ENCODE measurements at places on chromosomes 4 and X.
A peak's percentile ranks its signal among the peaks of the same experiment; 100 is the strongest.

- H3K27ac ChIP-seq: no peak overlapping the region
- no peak overlapping the region for H3K4me3 ChIP-seq
Observed at GRCh38 chr4:10730590-10730989, 46.0 kb upstream of the CLNK start.

DNA sequence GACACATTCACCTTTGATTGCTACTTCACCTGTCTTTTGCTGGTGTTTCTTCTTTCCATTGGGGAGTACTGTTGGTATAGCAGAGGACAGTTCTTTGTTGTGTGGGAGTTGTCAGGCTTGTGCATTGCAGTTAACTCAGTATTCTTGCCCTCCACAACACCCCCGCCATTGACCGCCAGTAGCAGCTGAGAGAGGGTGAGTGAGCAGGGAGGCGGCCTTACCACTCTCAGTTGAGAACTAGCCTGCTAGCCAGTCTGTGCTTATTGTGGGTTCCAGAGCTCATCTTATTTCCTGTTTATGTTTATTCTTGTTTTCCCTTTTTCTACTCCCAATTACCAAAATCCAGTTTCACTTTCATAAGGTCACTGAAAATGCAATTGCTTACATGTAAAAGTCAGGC lies 52.2 kb downstream of the STIM2 start:
- H3K27ac ChIP-seq: no peak overlapping the region
- H3K36me3 ChIP-seq: no peaks in the 10 kb centered on the region
- peaks cover 14% of the 10 kb centered on the region for H3K4me1 ChIP-seq
- H3K27me3 ChIP-seq: no peaks in the 10 kb centered on the region
- no peak overlapping the region for H3K4me3 ChIP-seq

- H3K27me3 ChIP-seq: peaks cover 7% of the 10 kb centered on the region
- H3K36me3 ChIP-seq: no peaks in the 10 kb centered on the region
- H3K4me1 ChIP-seq: peaks cover 14% of the 10 kb centered on the region
- DNase-seq: no peak
- H3K27ac ChIP-seq: no peak overlapping the region
- H3K4me3 ChIP-seq: peak overlapping the region; percentile 38
Observed at GRCh38 chrX:119273420-119274192, 37.5 kb downstream of the PGRMC1 start.

- H3K27me3 ChIP-seq: no peaks in the 10 kb centered on the region
- no peak overlapping the region for H3K27ac ChIP-seq
- DNase-seq: no peak
- H3K4me3 ChIP-seq: no peak overlapping the region
Observed at GRCh38 chrX:130915302-130915701, 12.3 kb upstream of the ENOX2 start.

DNA sequence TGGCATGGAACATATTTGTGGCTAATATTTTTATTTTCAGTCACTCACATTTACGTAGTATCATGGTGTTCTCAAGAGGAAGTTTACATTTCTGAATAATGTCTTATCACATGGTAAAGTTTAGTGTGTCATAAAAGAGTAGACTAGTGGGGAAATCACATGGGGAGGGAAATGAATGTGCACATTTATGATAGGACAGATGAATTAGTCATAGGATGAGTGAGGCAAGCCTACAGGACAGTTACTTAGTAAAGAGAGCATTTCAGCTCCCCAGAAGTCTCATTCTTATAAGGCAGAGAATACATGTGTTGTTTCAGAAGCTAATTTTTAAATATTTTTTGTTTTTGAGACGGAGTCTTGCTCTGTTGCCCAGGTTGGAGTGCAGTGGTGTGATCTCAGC lies 6.2 kb downstream of the GK start:
- H3K4me1 ChIP-seq: peaks cover 3% of the 10 kb centered on the region
- H3K27ac ChIP-seq: no peak overlapping the region
- no peak overlapping the region for H3K4me3 ChIP-seq
- H3K36me3 ChIP-seq: no peaks in the 10 kb centered on the region
- no peaks in the 10 kb centered on the region for H3K27me3 ChIP-seq
- no peak for DNase-seq

DNA sequence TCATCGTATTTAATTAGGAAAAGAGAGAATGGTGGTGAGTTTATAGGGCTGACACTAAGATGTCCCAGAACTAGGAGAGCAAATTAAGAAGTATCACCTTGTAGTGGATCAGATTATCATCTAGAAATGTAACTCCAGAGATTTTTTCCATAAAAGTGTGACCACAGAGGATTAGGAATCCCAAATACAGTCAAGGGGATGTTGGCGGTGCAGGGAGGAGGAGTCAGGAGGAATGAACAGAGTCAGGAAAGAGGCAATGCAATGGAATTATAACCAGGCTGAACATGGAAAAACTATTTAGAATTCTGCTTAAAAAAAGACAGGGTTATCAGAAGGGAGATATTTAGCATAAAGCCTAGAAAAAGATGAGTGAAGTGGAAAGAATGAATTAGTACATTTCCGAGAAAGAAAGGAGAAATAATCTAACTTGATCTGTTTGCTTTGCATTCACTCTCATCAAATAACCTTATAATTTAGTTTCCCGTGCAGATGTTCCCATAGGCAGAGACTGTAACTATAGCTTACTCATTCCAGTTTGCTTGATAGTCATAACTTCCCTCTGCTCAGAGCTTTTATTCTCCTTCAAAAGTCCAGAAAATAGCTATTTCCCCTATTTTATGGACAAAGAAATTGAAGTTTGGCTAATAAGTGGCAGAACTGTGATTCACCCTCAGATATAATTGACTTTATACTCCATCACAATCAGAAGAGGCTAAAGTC lies 56.4 kb downstream of the SCFD2 start:
- no peak for DNase-seq
- no peaks in the 10 kb centered on the region for H3K27me3 ChIP-seq
- H3K36me3 ChIP-seq: peaks cover 20% of the 10 kb centered on the region

DNA sequence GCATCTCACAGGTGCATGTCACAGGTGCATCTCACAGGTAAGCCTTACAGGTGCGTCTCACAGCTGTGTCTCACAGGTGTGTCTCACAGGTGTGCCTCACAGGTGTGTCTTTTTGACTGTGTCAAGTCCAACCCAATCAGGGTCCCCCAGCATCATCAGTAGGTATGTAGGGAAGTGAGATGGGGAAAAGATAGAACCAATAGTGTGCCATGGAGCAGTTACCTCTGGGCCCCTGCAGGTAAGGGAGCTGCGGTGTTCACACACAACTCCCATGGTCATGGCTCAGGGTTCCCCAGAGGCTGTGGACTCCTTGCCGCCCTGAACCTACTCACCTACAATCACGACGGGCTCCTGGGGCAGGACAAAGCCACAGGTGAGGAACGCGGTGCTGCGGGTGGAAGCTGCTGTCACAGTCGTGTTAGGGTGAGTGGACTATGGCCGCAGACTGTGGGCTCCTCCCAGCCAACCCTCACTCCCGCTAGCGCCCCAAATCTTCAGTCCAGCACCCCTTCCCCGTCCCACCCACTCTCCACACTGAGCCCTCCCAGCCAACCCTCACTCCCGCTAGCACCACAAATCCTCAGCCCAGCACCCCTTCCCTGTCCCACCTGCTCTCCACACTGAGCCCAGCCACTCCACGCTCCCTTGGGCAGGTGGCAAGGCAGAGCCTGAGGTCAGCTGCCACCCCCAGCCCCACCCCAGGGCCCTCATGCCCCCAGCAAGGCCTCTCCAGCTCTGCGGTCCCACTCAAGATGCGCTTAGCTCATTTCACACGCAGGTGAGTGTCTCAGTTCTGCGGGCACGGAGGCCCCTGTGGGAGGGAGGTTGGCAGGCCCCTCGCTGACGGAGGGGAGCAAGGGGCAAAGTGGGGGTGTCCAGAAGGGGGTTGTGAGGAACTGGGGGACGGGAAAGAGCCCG lies 2.1 kb upstream of the PDE6B start:
- H3K36me3 ChIP-seq: no peaks in the 10 kb centered on the region
- no peak overlapping the region for H3K4me3 ChIP-seq
- H3K27me3 ChIP-seq: no peaks in the 10 kb centered on the region
- no peak for DNase-seq
- no peaks in the 10 kb centered on the region for H3K4me1 ChIP-seq
- H3K27ac ChIP-seq: no peak overlapping the region

DNA sequence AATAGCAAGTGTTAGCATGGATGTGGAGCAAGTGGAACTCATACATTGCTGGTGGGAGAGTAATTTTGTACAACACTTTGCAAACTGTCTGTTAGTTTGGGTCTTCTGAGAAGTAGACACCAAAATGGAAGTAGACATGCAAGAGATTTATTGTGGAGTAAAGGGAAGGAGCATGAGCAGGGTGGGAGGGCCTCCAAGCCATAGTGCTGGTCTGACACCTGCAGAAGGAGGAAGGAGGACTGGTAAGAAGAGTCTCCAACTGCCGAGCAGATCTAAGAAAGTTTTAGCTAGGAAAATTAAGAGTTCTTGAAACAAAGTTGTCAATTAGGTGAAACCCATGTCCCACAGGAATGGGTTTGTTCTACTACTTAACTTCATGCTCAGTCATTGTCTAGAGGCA lies 64.0 kb upstream of the DDIT4L start:
- DNase-seq: no peak
- H3K36me3 ChIP-seq: no peaks in the 10 kb centered on the region
- H3K4me1 ChIP-seq: no peaks in the 10 kb centered on the region
- no peaks in the 10 kb centered on the region for H3K27me3 ChIP-seq

DNA sequence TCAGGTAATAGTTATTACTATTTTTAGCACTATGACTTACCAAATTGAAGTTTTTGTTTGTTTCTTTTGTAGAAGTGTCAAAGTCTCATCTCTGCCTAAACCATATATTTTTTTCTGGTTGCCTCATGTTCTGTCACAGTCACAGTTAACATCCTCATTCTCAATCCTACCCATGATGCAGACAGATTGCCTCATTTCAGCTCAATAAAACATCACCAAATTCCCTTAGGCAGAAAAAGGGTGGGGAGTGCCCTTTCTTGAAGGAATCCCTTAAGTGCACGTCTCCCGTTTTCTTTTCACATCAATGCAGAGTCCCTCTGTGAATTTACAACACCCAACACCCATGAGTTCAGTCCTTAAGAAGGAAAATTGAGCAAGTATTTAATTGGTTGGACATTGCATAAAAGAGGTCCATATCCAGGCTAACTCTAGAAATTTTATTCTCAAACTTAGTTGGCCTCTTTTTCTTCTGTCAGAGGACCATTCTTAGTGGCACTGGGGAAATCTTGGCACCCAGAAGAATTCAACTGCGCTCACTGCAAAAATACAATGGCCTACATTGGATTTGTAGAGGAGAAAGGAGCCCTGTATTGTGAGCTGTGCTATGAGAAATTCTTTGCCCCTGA lies 103.7 kb upstream of the BMPR1B start:
- H3K27me3 ChIP-seq: no peaks in the 10 kb centered on the region
- peaks cover 9% of the 10 kb centered on the region for H3K36me3 ChIP-seq
- H3K4me1 ChIP-seq: no peaks in the 10 kb centered on the region
- no peak overlapping the region for H3K27ac ChIP-seq
- no peak for DNase-seq
- no peak overlapping the region for H3K4me3 ChIP-seq

GRCh38 chr4:71141125-71141524 lies 147.7 kb downstream of the DCK start:
- no peak overlapping the region for H3K27ac ChIP-seq
- H3K4me3 ChIP-seq: no peak overlapping the region
- H3K36me3 ChIP-seq: no peaks in the 10 kb centered on the region
- H3K27me3 ChIP-seq: no peaks in the 10 kb centered on the region

DNA sequence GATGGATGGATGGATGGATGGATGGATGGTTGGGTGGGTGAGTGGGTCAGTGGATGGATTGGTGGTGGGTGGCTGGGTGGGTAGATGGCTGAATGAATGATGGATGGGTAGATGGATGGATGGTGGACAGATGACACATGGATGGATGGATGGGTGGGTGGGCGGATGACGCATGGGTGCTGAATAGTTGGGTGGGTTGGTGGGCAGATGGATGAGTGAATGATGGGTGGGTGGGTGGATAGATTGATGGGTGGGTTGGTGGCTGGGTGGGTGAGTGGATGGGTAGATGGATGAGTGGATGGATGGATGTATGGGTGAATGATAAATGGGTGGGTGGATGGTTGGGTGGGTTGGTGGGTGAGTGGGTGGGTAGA lies 69.9 kb upstream of the NKX1-1 start:
- no peaks in the 10 kb centered on the region for H3K4me1 ChIP-seq
- peaks cover 4% of the 10 kb centered on the region for H3K27me3 ChIP-seq
- H3K27ac ChIP-seq: no peak overlapping the region
- no peak for DNase-seq
- no peak overlapping the region for H3K4me3 ChIP-seq
- H3K36me3 ChIP-seq: no peaks in the 10 kb centered on the region

DNA sequence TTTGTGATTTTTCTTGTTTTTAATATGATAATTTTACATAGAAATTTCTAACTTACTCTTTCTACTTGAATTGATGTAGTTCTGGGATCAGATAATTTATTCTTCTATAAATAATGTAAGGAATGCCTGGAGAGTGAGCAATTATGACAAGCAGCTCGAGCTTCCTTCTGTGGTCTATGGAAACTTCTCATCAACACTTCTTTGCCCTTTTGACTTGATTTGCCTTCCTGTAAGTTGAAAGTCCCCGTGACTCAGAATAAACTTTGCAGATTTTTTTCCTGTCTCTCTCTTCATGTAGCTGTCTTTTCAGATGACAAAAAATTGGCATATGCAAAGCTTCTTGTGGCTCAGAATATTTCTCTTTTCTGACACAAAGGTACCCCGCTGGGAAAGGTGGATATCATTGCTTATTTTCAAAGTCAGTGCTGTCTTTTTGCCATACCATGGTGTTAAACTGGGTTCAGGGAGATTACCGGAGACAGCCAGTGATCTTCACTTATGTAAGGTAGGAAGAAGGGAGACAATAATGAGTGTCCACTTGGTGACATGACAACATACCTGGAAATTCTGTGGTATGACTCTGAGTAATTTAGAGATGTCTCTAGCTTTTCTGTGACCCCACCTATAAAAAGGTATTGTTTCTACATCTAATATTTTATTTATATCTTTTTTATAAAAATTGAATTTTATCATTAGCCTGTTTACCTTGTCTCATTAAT lies 278.6 kb upstream of the GNPDA2 start:
- no peaks in the 10 kb centered on the region for H3K4me1 ChIP-seq
- no peak overlapping the region for H3K27ac ChIP-seq
- no peaks in the 10 kb centered on the region for H3K27me3 ChIP-seq
- no peak for DNase-seq
- H3K4me3 ChIP-seq: no peak overlapping the region

DNA sequence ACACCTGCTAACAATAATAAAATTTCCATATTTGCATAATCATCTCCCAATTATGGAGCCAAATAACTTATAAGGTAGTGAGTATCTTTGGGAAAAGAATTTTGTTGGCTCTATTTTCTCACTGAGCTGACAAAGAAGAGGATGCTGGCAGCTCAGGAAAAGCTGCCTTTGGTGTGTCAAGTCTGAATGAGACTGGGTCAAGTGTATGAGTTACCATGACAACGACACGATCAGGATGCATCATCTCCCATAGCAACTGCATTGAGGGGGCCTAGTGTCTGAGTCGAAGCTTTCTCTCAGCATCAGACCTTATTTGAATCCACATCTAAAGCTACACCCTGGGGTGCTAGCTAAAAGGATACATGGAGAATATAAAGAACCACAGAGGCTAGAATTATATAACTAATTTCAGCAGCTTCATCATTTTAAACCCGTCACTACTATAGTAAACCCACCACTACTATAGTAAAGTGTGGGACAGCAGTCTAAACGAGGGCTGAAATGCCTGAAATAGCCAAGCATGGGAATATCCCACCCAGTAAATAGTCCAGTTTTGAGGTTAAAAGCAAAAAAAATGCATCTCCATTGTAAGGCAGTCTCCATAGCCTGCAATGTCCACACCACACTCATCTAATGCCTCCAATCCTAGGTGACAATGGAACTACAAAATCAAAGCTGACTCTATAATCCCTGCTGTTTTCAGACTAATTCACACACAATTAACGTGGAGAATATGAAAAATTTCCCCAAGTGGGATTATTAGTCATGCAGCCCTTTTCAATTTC lies 16.0 kb downstream of the GSPT2 start:
- peaks cover 9% of the 10 kb centered on the region for H3K27me3 ChIP-seq
- no peaks in the 10 kb centered on the region for H3K4me1 ChIP-seq
- no peak for DNase-seq
- H3K36me3 ChIP-seq: no peaks in the 10 kb centered on the region
- no peak overlapping the region for H3K27ac ChIP-seq
- H3K4me3 ChIP-seq: no peak overlapping the region

Data from CD4-positive, alpha-beta T cell (primary cell).